GM03348 (cell line): ENCODE measurements at places on chromosomes 2 and 18.

- no peak for DNase-seq
Measured at GRCh38 chr18:5180254-5180653, 16.8 kb downstream of the AKAIN1 start.

DNA sequence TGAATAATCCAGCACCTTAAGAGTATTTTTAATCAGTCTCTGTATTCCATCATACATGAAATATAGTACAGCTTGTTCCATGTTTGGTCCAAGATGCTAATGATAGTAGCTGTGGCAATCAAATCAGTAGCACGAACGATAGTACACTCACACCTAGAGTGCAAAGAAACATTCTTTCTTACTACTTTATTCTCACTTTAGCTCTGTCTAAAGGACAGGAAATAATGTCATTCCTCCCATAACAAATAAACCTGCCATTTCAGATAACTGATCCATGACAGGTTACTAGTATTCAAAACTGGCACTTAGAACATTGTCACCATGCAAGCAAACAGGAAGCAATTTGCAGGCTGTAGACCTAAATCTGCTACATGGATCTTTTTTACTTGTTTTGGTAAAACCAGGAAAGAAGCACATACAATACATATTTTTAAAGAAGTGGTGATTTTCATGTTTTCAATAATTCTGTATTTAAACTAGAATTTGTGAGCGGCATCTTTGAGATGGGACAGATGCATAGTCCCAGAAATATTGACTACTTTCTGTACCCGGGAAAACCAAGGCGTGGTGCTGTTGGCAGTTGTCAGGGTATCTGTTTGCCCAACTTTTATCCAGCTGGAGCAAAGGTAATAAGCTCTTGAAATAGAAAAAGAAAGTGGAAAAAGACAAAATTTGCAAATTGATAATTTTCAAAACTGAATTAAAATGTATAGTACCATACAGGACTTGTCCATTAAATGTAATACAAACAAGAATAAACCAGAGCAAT, 49.5 kb downstream of the IKZF2 start:
- DNase-seq, result no peak

GRCh38 chr18:1797235-1797634, 774.1 kb downstream of the METTL4 start:
- no peak for DNase-seq

GRCh38 chr2:212156088-212156487, 382.5 kb downstream of the ERBB4 start:
- no peak for DNase-seq

DNA sequence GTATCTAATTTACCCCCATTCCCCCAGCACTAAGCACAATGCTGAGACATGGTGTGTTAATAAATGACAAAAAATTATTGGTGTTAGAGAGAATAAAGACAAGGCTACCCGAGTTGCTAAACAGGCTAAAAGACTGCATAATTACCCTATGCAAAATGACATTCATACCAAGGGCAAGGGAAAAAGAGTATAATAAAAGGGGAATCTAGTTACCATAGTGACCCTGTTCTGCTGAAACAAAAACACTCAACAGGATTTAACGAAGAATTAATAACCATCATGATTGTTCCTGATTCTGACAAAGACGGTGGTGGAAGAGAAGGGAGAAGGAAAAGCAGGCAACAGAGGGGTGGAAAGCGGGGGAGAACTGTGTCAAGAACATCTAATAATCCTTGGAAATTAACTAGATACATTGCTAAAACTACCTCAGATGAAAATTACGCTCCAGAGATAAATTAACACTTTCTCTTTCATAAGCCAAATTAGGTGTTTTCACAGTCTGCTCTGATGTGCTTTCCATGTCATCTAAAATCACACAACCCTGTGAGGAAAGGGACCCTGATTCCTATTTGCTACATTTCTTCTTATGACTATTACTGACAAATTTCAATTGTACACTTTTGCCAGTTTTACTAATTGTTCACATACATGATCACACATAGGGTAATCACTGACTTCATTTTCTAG, 25.5 kb downstream of the TTR start:
- DNase-seq, result no peak

GRCh38 chr2:68846091-68846490, 25.1 kb downstream of the BMP10 start:
- no peak for DNase-seq

- no peak for DNase-seq
Measured at GRCh38 chr2:150351922-150352321, 135.5 kb downstream of the RND3 start.
